ENCODE measurements at places on chromosomes 4 and X.

- no peak for DNase-seq
These were observed 586.6 kb downstream of the C4orf33 start for GRCh38 chr4:129682586-129682985.

DNA sequence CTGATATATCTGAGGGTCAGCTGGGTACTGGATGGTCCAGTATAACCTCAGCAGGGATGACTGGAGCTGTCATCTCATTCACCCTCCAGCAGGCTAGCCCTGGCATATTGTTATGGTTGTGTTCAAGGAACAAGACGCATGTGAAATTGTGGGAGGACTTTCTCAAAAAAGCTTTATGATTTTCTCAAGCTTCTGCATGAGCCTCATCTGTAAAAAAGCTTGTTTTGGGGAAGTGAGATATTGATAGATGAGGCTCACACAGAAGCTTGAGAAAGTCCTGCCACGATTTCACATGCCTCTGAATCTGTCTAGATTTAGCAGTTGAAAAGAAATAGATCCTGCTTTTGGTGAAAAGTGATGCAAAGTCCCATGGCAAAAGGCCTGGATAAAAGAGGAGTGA lies 93.4 kb downstream of the SPCS3 start:
- DNase-seq, result no peak

GRCh38 chr4:13983189-13983790 lies 355.8 kb upstream of the BOD1L1 start:
- no peak for DNase-seq

DNA sequence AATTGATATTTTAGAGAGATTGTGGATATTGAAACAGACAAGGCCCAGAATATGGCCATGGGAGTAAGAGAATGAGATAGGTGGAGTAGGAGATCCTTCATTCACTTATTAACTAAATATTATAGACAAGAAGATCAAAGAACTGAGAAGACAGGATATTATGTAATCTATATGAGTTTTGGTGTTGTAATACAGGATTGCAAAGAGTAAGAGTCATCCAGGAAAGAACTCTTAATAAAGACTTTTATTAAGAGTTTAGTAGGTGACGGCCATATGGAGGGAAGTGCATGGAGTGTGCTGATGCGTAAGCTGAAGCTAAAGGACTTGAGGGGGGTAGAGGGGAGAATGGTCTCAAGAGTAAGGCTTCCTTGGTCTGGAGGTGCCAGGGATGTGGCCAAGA lies 153.7 kb downstream of the VEGFC start:
- DNase-seq, result no peak

DNA sequence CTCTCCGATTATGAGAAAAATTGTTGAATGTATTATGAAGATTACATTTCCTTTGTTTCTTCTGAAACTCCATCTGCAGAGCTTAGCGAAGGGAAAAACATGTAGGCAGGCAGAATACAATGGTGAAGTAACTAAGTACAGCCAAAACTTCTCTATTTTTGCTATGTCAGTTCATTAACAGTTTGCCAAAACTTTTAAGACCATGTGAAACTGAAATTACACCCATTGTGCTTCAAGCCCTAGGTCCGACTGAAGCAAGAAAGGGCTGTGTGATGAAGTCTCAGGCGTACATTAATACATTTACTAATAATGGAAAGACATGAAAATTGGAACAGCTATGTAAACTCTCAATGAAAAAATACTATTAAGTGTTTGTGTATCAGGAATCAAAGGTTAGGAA lies 398.0 kb downstream of the MAPK10 start:
- no peak for DNase-seq

DNA sequence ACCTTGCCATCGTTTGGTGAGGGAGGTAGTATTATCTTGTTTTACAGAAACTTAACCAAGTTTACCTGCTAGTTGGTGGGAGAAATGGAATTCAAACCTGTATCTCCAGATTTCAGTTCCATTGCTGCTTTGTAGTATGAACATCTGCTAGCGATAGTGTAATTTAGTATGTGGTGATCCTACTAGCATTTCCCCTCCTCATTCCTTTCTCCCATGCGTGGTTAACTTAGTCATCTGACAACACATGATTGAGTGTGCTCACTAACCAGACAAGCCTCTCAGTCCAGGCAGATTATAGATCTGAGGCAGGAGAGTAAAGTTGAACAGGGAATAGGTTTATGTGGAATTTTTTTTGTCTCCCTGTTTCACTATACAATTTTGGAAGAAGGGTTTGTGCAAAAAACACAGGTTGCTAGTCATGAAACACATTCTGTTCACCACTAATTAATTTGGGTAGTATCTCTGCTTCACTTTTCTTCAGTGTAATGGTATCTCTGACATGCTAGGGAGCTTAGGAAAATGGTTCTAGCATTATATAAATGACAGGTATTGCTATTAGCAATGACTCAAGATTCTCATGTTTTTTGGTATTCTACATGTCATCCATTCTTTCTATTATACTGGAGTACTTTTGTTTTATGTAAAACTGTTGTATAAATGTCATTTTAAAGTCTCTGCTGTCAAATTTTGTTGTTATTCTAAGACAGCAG lies 21.7 kb downstream of the RBPJ start:
- DNase-seq, result no peak

DNA sequence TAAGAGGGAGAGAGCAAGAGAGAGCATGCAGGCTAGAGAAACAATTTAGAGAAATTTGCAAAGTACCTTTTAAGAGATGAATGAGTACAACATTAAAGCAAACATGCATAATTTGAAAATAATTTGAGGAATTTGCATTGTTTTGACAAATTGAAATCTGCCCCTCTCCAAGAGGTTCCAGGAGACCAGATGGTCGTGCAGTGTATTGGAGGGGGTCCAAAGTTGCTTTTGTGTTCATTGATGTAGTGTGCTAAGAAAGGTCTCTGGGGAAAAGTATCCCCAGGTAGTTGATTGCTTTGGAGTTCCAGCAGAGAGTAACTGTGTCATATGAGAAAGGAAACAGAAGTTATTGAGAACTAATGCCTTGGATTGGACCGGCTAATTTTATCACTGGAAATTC lies 635.0 kb upstream of the TENM3 start:
- DNase-seq, result no peak

DNA sequence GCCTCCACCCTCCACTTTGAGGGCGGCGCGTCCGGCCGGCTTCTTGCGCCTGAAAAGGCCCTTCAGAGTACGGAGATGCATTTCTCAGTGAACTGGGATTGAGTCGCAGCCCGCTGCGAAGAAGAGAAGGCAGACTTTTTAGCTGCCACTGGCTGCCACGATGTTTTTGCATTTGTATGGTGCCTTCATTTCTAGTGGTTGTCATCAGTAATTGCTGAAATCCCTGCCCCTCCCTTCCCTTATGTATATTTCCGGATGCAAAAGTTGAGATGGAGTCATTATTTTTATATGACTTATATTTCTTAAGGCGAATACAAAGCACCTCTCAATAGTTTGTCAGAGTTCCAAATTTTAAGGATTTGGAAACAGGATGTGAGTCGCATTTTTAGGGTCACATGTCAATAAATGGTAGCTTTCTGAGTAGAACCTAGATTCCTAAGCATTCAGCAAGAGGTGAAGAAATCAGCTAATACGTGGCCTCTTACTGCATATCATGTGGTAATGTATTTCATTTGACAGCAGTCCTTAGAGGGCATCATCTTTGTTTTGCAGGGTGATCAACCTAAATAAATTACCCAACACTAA lies 658 bp downstream of the ATP6AP2 start:
- DNase-seq, result no peak

DNA sequence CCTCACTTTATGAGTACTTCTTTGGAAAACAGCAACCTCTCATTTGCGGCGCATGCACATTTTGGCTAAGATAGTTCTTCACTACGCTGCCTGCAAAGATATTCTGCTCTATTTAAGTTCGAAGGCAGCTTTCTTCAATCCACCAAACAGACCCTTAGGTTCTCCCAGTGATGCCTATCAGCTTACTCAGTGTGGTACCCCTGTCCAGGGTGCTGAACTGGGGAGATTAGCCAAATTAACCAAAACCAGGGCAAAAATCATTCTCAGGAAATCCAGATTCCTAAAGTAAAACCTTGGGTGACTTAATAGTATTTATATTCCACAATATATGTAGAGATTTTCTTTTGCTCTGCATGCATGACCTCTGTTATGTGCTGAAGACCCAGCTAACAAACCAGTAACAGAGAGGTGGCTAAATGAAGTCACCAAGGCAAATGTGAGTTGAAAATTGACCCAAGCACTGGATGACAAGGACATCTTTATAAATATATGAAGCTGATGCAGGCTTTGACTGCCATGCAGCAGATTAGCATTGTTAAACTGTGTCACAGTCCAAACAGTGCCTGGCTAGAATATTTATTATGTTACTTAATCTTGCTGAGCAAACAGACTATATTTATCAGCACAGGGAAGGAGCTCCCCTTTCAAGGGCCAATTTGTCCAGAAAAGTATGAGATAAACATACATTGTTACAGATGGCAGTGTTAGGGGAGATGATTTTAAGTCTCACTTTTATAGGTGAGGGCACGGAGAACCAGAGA lies 418.2 kb downstream of the STIM2 start:
- peak; percentile 63 for DNase-seq

GRCh38 chr4:146957237-146957636 lies 11.6 kb upstream of the TTC29 start:
- DNase-seq, result no peak

DNA sequence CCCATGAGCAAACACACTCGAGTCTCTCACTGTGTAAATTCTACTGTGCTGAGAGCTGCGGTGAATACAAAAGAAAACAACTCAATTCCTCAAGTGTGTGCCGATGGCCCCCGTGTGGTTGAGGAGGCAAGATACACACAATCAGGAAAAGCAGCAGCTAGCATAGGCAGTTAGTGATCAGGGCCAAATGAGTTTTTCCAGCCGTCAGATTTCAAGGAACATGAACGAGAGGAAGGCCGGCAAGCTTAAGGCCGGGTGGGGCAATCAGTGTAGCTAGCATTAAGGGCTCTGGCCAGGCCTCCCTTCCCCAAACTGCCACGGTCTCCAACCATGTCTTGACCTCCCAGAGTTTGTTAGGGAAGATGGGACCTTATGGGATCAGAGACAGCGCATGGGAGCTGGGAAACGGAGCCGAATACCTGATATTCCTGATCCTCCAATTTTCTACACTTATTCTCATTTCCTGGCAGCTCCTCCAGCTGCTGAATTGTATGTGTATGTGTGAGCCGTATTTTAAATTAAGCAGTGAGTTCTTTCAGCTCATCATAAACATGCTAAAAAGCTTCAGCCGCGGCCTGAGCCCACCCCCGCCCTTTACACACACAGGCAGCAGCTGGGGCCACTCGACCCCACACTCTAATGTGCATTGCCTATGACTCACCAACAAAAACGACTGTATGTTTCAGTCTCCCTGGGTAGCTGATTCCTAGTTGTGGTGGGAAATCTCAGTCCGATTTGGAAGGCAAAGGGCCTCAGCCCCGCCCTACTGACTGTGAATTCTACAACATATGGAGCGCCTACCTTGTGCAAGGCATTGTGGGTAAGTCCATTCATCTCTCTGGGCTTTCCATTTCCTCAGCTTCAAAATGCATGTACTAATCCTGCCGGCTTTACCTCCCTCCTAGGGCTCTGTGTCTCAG lies 59.9 kb downstream of the RTL9 start:
- DNase-seq, result peak; percentile 10

DNA sequence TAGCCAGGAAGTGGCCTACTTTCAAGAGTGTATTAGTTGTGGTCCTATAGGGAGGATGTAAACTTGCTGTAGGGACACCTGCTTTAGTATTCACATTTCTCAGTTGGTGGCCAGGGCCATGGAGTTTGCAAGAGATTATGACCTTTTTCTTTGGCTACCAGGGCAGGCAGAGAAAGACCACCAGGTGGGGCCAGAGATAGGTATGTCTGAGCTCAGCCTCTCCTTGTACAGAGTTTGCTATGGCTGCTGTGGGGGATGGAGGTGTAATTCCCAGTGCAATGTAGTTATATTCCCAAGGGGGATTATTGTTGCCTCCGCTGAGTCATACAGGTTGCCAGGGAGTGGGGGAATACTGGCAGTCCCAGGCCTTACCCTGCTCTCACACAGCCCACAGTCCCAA lies 26.3 kb upstream of the DACH2 start:
- no peak for DNase-seq

- DNase-seq, result no peak
These were observed 35.2 kb upstream of the AMBN start for GRCh38 chr4:70556856-70557255.

GRCh38 chr4:100811046-100811445 lies 293.2 kb upstream of the EMCN start:
- DNase-seq, result no peak

- DNase-seq, result no peak
These were observed 25.4 kb upstream of the METAP1 start for GRCh38 chr4:98969878-98970785.

DNA sequence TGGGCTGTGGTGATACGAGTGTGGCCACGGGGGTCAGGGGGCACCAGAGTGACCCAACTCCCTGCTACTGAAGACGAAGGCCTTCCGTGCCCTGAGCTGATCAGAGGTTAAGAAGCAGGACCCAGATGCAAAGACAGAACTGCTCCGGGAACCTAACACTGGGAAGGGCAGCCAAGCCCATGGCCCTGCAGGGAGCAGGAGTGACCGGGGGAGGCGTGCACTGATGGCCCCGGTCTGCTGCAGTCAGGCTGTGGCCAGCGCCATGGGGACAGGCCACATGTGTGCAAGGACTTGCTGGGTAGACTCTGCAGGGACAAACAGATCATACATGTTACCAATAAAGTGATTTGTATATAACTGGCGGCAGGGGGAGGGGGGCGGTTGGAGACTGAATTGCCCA lies 74.6 kb downstream of the ACOX3 start:
- DNase-seq, result no peak

DNA sequence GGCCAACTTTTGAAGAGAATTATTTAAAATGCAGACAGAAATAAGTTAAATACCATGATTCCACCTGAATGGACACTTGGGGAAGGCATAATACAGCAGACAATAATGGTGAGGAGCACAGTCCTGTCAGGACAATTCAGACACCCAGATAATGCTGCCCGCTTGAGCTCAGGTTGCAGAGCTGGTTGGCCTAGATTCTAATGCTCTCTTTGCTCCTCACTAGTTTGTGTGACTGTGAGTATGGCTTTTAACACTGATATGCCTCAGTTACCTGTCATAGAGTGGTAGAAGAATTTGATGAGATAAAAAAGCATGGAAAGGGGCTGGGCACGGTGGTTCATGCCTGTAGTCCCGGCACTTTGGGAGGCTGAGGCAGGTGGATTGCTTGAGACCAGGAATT lies 62.1 kb downstream of the SH3KBP1 start:
- no peak for DNase-seq
